HT1080 (cell line): ENCODE measurements at places on chromosomes 2 and 18. TPM values are rescaled to one million over a fixed set of nuclear protein-coding genes. Genes with fewer than 3 reads are reported as not detected.

KIAA2012 gene
- not detected in 2 replicates for total RNA-seq

IL1RN gene
- 0.10 TPM in 1 of 2 replicates, not detected in the other for total RNA-seq

- no peak for DNase-seq
Measured at GRCh38 chr2:241773511-241774418, 2.9 kb upstream of the GAL3ST2 start.

- no peak for DNase-seq
Measured at GRCh38 chr2:146890491-146890890, 954.3 kb upstream of the ACVR2A start.

DNA sequence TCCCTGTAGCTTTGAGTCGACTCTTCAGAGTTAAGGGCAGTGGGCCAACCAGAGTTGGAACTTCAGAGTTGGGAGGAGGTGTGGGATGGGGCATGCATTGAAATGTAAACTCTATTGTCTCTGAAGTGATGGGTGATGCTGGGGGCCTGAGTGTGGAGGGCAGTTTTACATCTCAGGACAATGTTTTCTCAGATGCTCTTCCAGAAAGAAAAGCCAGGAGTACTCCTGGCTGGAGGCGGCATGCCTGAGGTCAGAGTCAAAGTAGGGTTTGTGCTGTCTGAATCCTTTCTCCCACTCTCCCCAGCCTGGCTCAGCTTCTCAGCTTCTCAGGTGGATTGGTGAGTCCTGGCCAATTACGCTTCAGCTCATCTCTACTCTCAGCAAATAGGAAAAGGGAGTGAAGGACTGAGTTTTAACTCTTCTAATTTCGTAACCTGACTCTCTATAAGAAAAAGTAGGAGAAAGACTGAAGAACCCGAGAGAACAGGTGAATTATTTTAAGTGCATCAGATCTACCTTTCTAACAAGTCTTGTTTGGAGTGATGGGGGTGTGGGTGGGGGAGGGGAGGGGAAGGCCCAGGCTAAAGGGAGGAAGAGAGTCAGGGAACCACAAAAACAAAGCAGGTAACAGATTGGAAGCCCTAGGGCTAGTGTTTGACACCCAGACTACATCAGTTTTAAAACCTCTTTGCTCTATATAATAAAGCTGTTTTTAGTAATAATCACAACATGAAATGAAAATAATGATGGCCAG, 107.5 kb upstream of the PELI1 start:
- no peak for DNase-seq

DNA sequence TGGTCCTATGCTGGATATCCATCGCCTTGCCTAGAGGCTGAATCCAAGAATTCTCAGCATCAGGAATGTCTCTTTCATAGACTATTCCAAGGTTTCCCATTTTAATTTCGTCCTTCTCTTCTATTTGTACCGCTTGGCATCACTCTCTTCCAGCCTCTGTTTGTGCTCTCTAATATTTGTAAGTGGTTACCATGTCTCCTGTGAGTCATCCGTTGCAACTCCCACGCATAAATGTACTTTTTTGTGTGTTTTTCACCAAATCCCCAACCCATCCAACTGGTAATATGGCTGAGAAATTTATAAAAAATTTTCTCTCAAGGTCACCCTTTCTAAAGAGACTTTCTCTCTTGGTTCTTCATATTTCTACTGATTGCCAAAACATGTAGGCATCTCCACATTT, 21.8 kb downstream of the COLEC12 start:
- peak; percentile 25 for DNase-seq
